Renal cortex interstitium (tissue), 15 donors: ENCODE measurements at places on chromosomes 4 and X. TPM values are rescaled to one million over a fixed set of nuclear protein-coding genes. Genes with fewer than 3 reads are reported as not detected.

CCDC160 gene
- polyA plus RNA-seq = 12.8 TPM

DNA sequence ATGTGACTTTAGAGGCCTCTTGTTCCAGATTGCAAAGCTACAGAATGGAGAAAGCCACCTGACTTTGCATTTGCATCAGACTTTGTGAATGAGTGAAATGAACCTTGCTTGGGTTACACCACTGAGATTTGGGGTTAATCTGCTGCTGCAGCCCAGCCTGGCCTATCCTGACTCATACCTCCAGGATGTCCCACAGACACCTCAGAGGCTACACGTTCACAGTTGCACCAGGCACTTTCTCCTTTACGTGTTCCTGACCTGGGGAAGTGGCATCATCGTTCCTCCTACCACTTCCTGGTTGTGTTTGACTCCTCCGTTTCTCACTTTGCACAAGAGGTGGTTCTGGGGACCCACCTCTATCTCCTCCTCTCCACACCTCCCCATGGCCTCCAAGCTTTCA is 9.2 kb upstream of the SORCS2 start:
- DNase-seq = no peak

NAA11 gene
- polyA plus RNA-seq = not detected

- no peak for DNase-seq
These were observed 7.5 kb downstream of the SMIM10 start for GRCh38 chrX:134998246-134998645.

DNA sequence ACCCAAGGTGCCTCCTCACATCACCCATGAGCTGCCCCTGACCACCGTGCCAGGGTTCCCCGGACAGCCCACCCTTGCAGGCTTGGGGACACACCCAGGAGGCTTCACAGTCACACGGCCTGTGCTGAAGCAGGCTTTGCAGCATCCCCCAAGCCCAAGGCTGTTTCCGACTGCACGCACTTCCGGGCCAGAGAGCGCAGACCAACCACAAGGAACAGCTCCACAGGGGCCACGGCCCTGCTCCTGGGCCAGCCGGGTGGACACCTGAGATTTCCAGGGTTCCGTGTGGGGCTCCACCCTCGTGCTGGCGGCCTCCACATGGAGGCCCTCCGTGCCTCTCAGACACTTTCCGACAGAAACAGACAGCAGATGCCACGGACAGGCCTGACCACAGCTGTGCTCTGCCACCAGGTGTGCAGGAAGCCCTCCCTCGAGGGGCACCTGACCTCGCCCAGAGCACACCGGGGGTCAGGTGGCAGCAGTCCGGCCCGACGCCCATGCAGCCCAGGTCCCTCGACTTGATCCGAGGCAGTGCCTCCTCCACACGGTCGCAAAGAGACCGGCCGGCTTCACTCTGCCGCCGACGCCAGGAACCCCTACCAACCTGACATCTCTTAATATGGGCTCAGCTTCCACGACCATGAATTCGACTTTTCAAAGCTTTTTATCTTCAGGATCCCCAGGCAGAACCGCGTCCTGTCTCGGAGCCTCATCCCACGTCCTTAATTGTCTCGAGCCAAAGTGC is 8.0 kb downstream of the CTBP1 start:
- DNase-seq = no peak
